ENCODE measurements at places on chromosomes 12 and 14.

GRCh38 chr12:97235102-97235501 is 227.5 kb upstream of the RMST start:
- DNase-seq, result no peak

DNA sequence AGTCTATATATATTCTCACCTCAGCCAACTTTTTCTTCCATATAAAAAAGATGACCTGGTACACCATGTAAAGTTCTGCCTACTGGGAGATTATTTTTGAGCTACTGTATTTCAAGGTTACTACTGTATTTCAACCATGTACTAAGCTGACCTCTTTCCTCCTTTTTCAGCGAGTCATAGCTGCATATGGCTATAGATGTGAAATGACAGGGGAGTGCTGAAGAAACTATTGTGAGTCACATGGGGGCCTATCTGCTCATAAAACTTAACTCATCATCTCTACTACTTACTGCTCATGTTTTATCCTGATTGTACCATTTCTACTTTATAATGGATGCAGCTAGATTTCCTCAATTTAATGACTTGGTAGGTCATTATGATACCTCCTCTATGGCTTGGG is 571.4 kb upstream of the ATP2B1 start:
- no peak for DNase-seq

DNA sequence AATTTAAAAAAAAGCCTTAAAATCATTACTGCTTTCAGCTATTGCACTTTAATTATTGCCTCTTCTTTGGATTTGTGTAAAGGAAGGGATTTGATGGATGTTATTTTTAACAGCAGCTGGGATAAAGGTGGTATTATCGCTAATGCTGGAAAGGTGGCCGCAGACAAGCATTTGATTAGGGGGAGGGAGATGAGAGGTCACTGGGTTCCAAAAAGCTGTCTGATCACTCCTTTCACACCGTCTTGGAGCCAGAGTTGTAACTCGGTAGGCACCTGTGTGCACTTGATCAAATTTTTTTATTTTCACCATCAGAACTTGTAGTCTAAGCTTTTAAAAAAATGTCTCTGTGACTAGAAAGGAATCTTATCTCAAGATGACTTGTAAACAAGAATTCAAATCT is 99.8 kb downstream of the AKAP6 start:
- DNase-seq, result no peak

DNA sequence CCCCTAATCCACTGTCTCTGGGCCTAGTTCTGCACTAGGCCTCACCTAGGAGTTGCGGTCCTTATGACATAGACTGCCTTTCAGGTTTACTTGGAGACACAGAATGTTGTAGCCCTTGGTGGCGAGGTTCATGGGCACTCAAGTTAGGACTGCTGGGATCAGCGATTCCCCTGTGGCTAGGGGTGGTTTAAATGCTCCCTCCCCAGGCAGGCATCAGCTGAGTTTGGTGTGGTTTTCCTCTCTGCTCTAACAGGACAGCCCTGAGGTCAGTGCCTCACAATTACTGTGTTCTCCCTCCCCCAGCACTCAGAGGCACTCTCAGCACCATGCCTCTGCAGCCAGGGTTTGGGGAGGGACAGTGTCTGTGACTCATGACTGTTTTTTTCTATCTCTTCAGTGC is 22.2 kb upstream of the RDH16 start:
- no peak for DNase-seq

- no peak for DNase-seq
These were observed 13.8 kb upstream of the ZFP36L1 start for GRCh38 chr14:68806526-68807147.

GRCh38 chr12:18837505-18837904 is 99.6 kb downstream of the CAPZA3 start:
- DNase-seq, result no peak

DNA sequence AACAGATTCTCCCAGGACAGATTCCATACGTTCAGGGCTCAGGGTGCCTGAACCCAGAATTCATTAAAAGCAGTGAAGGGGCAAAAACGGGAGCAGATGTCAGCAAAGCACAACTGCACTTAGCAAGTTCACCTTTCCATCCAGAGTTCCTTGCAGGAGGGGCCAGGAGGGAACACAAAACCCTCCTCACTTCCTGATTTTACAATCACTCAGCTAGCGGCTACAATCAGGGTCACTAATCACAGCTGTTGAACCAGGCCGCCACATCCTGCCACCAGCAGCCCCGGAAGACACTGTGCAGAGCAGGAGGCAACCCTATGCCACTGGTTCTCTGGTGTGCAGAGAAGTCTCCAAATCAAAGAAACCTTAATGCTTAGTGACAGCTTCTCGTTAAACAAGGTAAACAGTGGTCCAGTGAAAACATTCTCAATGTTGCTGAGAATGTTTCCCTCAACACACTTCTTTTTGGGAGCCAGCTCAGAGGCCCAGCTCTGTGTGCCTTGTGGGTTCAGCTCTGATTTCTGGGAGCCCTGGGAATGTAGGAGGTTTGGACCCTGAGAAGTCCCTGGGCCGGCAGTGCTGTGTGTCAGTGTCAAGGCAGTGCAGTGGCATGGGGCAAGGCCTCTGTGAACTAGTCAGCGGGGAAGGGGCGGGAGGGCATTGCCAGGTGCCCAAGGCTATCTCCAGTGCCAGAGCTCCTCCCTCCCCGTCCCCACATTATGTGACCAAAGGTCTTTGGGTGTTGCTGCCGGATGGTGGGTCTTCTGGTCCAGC is 54.5 kb downstream of the VCPKMT start:
- DNase-seq, result no peak

DNA sequence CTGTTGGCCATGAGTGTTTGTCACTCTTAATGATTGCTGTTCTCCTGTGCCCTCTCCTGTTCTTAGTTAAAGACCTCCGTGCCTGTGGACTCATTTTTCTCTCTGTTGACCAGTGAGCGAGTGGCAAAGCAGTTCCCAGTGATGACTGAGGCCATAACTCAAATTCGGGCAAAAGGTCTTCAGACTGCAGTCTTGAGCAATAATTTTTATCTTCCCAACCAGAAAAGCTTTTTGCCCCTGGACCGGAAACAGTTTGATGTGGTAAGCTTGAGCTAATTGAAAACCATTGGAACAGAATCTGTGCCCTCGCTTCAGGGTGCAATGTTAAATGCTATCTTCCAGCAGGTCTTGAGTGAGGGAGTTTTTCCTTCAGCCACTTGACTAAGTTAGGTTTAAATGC is 19.8 kb downstream of the ACAD10 start:
- DNase-seq, result no peak

GRCh38 chr12:124622331-124622730 is 54.9 kb upstream of the NCOR2 start:
- no peak for DNase-seq

DNA sequence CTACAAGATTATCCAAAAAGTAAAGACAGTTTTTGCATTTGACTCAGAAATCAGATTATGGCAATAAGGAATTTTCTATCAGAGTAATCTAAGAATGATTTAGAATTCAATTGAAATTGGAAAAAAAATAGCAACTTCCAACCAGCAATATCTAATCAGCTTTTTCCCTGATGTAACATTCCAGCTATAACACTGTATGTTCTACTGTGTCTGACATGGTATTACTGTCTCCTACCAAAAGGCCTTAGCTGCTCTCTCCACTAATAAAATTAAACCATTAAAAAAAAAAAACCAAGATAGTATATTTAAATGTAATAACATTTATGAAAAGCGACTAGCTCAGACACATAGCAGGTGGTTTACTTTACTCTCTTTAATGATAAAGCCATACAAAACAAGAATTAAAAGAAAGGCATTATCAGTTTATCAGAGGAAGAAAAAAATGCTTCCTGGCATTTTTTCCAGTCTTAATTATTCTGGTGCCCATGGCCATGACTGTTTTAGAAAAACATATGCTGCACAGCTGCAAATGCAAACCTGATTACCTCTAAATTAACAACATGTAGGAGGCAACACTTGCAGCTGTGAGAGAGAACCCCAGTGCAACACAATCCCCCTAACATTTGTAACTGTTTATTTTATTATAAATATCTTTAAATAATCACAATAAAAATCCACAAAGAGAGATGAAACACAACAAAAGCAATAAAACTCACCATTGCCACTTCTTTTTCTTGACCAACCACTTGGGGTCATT is 28.8 kb downstream of the PHLDA1 start:
- no peak for DNase-seq

DNA sequence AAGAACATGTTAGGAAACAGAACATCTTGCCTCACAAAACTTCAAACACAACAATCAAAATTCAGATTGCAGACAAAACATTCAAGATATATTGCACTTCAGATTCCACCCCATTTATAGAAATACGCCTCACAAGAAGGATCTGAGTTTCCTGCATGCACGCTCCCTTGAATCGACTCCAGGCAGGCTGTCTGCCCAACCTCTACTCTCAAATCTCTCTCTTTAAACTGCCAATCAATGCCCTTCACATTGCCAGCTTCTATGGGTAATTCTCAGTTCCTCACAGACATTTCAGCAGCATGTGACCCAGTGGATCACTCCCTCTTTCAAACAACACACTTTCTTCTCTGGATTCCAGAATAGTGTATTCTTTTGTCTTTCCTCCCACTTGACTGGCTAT is 184.1 kb downstream of the PRKD1 start:
- no peak for DNase-seq

DNA sequence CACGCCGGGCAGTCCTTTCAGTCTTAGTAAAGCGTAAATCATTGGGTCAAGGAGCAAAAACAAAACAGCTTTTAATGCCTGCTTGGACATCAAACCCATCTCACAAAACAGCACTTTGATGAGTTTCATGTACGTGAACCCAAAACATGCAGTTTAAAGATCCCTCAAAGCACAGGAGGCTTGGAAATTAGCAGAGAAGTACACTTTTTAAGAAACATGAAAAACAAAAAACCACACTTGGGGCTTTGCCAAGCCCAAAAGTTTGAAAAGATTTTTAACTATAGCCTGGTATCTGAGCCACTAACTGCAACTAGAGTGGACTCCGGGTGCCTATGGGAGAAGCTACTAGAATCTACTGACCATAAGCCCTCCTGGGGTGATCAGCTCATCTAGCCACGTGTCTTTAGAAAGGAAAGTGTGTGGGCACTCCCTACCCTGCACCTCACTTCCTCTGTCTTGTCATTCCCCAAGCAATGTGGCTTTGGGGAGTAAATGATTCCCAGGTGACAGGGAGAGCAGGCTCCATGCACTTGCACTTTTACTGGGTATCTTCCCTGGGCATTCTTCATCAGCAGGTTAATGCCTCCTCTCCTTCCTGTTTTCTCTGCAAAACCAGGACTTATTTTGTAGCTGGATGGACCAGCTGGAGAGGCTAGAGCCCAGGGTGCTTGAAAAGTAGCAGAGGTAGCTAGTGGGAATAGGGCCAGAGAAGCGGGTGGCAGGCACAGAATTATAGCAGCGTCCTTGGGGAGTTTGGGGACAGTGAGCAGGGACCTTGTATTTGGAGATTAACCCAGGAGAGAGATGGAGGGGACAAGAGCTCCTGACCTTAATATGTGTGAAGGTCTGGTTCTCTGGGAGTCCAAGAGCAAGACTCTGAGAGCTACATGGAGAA is 339.3 kb downstream of the BCL11B start:
- no peak for DNase-seq

DNA sequence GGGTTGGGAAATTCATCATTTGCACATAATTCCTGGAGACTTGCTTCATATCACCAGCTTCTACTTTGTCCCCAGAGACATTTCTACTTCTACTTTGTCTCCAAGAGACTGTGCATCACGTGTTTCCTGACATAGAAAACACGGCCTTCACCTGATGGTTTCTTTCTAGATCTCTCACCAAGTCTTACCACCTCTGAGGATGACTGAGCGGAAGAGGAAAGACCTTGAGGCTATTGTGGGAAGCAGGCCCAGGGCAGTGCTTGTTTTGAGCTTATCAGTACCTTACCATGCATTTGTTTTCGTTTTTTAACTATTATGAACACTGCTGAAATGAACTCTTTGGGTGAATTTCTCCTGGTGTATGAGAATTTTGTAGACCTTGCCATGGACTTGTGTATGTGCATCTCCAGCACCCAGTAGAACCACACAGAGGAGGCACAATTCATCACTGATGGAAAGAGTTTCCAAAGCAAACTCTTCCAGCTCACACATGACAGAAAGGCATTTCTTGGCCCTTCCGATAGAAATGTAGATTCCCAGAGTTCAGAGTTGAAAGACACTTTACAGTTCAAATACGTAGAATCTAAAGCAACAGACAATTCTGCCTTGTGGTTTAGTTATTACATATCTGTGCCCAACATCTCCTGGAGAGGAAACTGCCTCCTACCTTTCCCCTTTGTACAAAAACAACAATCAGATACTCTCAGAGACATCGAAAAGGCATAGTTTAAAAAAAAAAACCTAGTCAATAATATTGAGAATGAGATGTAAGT is 434.7 kb downstream of the FUT8 start:
- no peak for DNase-seq

- DNase-seq, result no peak
These were observed 75.8 kb downstream of the C12orf50 start for GRCh38 chr12:87953256-87953860.

GRCh38 chr12:132314516-132315233 is 14.7 kb downstream of the GALNT9 start:
- DNase-seq, result no peak

Data from hypothalamus (tissue), 51 donors.